Vein endothelial cell (primary cell): ENCODE measurements at places on chromosomes 4 and X. TPM values are rescaled to one million over a fixed set of nuclear protein-coding genes. Genes with fewer than 3 reads are reported as not detected.

Gene TBC1D19
- total RNA-seq: 8.5 and 10.5 TPM in 2 replicates

Gene CCDC110
- 0.19 and 1.6 TPM in 2 replicates for total RNA-seq

Gene PABPC1L2A
- not detected in 2 replicates for total RNA-seq

Gene NR0B1
- not detected in 2 replicates for total RNA-seq

Gene SLC26A1
- total RNA-seq: under 0.01 and 0.19 TPM in 2 replicates

Gene TLR2
- total RNA-seq: 0.33 and 0.57 TPM in 2 replicates

Gene TCEAL5
- total RNA-seq: not detected in 2 replicates

Gene PORCN
- 8.7 and 12.1 TPM in 2 replicates for total RNA-seq

Gene WNK3
- total RNA-seq: 0.65 and 1.2 TPM in 2 replicates

Gene CCSER1
- total RNA-seq: 2.0 and 2.6 TPM in 2 replicates

Gene TMEM31
- total RNA-seq: not detected in 2 replicates

Gene CXCR3
- total RNA-seq: not detected in 2 replicates

Gene CYP2U1
- total RNA-seq: 5.3 and 6.5 TPM in 2 replicates

Gene C4orf51
- total RNA-seq: not detected in 2 replicates

Gene CFAP47
- under 0.01 TPM in 1 of 2 replicates, not detected in the other for total RNA-seq

Gene DMRTC1
- not detected in 2 replicates for total RNA-seq

Gene MCF2
- under 0.01 TPM in 1 of 2 replicates, not detected in the other for total RNA-seq

Gene GABRG1
- total RNA-seq: not detected in 2 replicates

Gene SRPK3
- not detected in 2 replicates for total RNA-seq

Gene ETFDH
- total RNA-seq: 11.1 and 14.5 TPM in 2 replicates

Gene SRP72
- 79.0 and 140 TPM in 2 replicates for total RNA-seq

Gene NEXMIF
- total RNA-seq: 0.10 TPM in 1 of 2 replicates, not detected in the other

Gene HSFX2
- total RNA-seq: not detected in 2 replicates

Gene HPGD
- total RNA-seq: not detected in 2 replicates

Gene GLRA3
- not detected in 2 replicates for total RNA-seq

Gene PCDH10
- 3.2 and 4.9 TPM in 2 replicates for total RNA-seq

Gene UGT2B15
- not detected in 2 replicates for total RNA-seq

Gene FGF16
- 6.2 and 7.5 TPM in 2 replicates for total RNA-seq

Gene RAP1GDS1
- total RNA-seq: 59.8 and 77.6 TPM in 2 replicates

Gene TMEM255A
- total RNA-seq: not detected in 2 replicates

Gene PJA1
- total RNA-seq: 12.5 and 15.0 TPM in 2 replicates

Gene VGLL1
- total RNA-seq: not detected in 2 replicates

Gene SLC39A8
- 6.9 and 7.2 TPM in 2 replicates for total RNA-seq
